ENCODE measurements at places on chromosomes 16 and 17.

GRCh38 chr17:35653619-35654361 lies 66.7 kb downstream of the AP2B1 start:
- DNase-seq: no peak

- DNase-seq: no peak
Observed at GRCh38 chr17:72466199-72466598, 345.4 kb downstream of the SOX9 start.

DNA sequence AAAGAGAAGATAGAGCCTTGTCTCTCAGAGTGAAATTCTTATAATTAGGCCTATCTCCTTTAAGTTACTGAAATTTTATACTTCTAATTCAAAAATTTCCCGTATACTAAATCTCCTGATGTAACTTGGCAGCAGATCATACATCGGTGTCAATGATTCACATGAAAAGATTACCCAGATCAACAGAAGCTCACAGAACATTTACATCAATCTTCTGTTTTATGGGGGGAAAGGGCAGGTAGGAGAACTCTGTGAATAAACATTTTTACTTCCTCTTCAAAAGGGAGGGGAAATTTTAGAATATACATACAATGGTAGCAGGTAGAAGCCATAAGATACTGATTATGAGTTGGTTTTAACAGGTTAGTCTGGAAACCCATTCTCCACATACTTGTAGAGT lies 43.1 kb downstream of the PHLPP2 start:
- DNase-seq: no peak

DNA sequence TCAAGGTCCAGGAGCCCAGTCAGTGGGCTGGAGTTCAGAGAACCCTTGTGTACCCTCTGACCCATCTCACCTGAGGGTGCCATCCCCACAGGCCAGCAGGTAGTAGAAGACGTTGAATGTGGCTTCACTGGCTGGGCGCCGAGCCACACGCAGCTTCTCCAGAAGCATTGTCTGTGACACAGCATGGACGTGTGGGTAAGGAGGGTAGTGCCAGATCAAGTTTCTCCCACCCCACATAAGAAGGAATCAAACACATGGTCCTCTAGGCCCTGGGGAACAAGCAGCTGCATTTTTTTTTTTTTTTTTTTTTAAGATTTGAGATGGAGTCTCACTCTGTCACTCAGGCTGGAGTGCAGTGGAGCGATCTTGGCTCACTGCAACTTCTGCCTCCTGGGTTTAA lies 60.9 kb downstream of the MYO18A start:
- no peak for DNase-seq

- no peak for DNase-seq
Observed at GRCh38 chr16:1135459-1135825, 17.5 kb upstream of the CACNA1H start.

GRCh38 chr17:41739661-41740352 lies 5.4 kb upstream of the HAP1 start:
- no peak for DNase-seq

DNA sequence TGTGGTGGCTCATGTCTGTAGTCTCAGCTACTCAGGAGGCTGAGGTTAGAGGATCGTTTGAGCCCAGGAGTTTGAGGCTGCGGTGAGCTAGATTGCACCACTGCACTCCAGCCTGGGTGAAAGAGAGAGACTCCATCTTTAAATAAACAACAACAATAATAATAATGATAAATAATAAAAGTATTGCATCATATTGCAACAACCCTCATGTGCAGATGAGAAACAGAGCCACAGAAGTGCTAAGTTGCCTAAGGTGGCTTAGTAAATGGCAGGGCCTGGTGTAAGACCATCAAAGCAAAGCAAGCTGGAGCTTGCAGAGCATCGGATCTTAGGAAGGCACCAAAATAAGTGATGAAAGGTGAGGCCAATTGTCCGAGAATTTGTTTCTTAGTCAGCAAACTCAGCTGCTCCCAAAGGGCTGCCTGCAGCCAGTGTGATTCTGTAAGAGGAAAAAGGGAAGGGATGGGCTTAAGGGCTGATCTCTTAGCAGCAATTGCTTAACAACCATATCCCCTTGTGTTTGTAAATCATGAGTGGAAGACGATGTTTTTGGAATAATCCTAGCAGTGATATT lies 45.3 kb upstream of the HS3ST3A1 start:
- no peak for DNase-seq
